ENCODE measurements at places on chromosomes 1 and 21. TPM values are rescaled to one million over a fixed set of nuclear protein-coding genes. Genes with fewer than 3 reads are reported as not detected.

Gene GUCA2A
- not detected for total RNA-seq

Gene CD53
- 11.5 TPM for total RNA-seq

Gene SEC16B
- total RNA-seq: 12.6 TPM

Gene PPIAL4G
- not detected for total RNA-seq

Gene CD52
- total RNA-seq: not detected

Gene ARF1
- total RNA-seq: 165 TPM

Gene SPATA45
- not detected for total RNA-seq

Gene ADORA1
- total RNA-seq: not detected

Gene MAP1LC3C
- total RNA-seq: 0.59 TPM

Gene GPR25
- not detected for total RNA-seq

Gene ADAMTS4
- 1.3 TPM for total RNA-seq

Gene TINAGL1
- 135 TPM for total RNA-seq

Gene PRKAA2
- 5.0 TPM for total RNA-seq

Gene DHCR24
- total RNA-seq: 16.7 TPM

Gene GSTM4
- 43.5 TPM for total RNA-seq

Gene IGSF21
- total RNA-seq: 19.1 TPM

Gene OR2AK2
- total RNA-seq: not detected

Gene SOD1
- 87.6 TPM for total RNA-seq

Gene ANXA9
- total RNA-seq: 54.3 TPM

Measured in uterus (tissue), 4 donors.